Chondrocyte (in vitro differentiated cells): ENCODE measurements at places on chromosomes 1 and 21. TPM values are rescaled to one million over a fixed set of nuclear protein-coding genes. Genes with fewer than 3 reads are reported as not detected.

GRCh38 chr1:43750083-43750482 lies 42.7 kb downstream of the ST3GAL3 start:
- no peaks in the 10 kb centered on the region for H3K27me3 ChIP-seq
- H3K4me3 ChIP-seq, result no peak overlapping the region
- no peak for DNase-seq
- peaks cover 1% of the 10 kb centered on the region for H3K36me3 ChIP-seq

DNA sequence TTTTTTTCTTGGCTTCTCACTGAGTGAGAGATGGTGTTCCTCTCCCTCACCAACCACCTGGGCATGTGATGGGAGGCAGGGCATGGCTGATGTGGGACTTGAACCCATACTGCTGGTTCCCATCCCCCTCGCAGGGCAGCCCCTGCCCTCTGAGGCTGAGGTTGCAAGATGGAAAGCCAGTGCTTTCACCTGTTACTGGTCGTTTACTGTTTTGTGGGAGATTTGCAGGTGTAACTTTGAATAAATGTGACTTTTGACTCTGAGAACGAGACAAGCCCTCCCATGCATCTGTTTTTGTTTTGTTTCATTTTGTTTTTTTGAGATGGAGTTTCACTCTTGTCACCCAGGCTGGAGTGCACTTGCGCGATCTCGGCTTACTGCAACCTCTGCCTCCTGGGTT lies 21.6 kb downstream of the C1orf167 start:
- H3K27ac ChIP-seq, result no peak overlapping the region
- no peak overlapping the region for H3K4me3 ChIP-seq
- H3K27me3 ChIP-seq, result no peaks in the 10 kb centered on the region

The FCRL5 gene
- total RNA-seq, result not detected in 3 replicates

The ERICH3 gene
- not detected in 3 replicates for total RNA-seq

DNA sequence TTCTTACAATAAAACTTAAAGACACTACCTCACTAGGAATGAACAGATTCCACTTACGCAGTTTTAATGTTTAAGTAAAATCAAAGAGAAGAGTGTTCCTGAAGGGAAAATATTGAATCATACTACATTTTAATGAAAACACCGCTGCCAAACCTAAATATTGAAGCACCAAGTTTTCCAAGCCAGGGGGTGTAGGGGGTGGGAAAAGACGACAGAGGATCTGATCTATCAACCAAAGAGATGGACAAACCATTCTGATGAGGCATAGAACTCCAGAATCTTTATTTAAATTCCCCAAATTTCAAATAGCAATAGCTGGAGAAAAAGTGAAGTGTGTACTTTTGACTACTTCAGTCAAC lies 1.2 kb downstream of the ELK4 start:
- peak overlapping the region; percentile 98 for H3K27ac ChIP-seq
- peaks cover 1% of the 10 kb centered on the region for H3K36me3 ChIP-seq
- H3K4me3 ChIP-seq, result peak overlapping the region; percentile 95
- H3K27me3 ChIP-seq, result no peaks in the 10 kb centered on the region
- no peak for DNase-seq

DNA sequence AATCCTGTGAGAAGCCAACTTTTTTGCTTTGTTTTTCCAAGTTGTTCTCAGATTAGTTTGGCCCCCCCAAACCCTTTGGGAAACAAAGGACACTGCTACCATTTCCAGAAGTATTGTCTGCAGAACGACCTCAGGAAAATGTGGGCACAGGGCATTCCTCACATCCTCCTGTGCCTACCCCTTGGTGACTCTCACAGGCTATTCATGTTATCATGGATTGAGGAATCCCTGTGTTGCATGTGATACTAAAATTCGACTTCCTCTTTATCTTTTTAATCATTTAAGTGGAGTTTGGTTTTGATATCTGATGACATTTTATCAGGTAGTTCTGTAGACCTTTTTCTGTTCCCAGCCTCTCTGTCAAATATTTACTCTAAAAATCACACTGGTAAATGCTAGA lies 184.5 kb downstream of the FASLG start:
- H3K4me1 ChIP-seq, result no peaks in the 10 kb centered on the region
- H3K36me3 ChIP-seq, result no peaks in the 10 kb centered on the region
- no peak for DNase-seq
- H3K27ac ChIP-seq, result no peak overlapping the region
- no peaks in the 10 kb centered on the region for H3K27me3 ChIP-seq

DNA sequence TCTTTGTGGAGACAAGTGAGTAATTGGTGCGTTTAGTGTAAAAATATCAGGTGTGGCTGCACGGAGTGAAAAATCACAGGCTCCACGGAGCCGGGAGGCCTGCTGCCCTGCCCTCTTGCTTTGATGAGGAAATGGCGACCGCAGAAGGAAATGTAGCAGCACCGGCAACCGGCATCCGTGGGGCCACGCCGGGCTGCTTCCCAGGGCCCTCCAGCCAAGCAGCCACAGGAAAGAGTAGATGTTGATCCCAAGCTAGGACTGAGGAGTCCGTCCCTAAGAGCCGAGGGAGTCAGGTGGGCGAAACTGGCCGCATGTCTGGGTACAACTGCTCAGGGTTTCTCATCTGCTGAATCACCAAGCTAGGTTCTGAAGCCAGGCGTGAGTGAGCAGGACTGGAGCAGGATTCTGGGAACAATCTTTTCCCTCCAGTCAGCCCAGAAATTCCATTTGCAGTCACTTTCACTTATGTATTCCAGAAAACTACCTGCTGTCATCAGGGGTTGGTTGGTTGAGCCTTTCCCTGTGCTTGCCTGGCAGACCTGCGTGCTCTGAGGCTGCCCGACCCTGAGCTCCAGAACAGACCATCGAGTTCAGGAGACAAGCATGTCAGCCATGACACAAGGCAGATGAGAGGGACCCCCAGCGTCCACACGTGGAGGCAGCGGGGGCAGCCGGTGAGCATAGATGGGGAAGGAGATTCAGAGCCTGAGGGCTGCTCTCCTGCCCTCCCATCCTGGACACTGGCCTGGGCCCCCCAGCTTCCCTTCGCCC lies 5.8 kb upstream of the ITGB2 start:
- DNase-seq, result no peak
- peaks cover 51% of the 10 kb centered on the region for H3K4me1 ChIP-seq
- H3K4me3 ChIP-seq, result no peak overlapping the region
- peaks cover 39% of the 10 kb centered on the region for H3K27me3 ChIP-seq
- no peak overlapping the region for H3K27ac ChIP-seq

DNA sequence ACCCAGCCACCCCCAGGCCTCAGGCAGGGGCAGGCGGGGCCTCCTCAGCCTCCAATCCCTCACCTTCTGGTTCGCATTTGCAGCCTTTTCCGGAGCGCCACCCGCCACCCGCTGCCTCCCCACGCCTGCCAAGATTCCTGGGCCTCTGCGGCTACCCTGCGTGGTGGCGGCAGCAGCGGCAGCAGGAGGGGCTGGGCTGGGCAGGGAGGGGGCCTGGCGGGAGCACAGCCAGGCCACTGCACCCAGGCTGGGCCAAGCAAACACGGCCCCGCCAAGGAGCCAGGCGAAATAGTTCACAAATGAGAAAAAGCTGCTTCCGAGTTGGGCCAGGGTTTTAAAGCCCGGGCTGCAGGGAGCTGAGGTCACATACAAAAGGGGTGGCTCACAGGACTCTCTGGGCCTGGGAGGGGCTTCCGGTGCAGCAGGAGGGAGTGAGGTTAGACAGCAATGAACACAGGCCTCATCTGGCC lies 9.8 kb downstream of the COL8A2 start:
- H3K27ac ChIP-seq, result peak overlapping the region; percentile 87
- H3K27me3 ChIP-seq, result no peaks in the 10 kb centered on the region
- peaks cover 46% of the 10 kb centered on the region for H3K4me1 ChIP-seq
- peak overlapping the region; percentile 25 for H3K4me3 ChIP-seq
- H3K36me3 ChIP-seq, result no peaks in the 10 kb centered on the region
- DNase-seq, result no peak

- no peak for DNase-seq
- peaks cover 4% of the 10 kb centered on the region for H3K27me3 ChIP-seq
- peaks cover 76% of the 10 kb centered on the region for H3K4me1 ChIP-seq
- H3K36me3 ChIP-seq, result peaks cover 20% of the 10 kb centered on the region
- peak overlapping the region; percentile 100 for H3K27ac ChIP-seq
These were observed 3.2 kb downstream of the TBX15 start for GRCh38 chr1:118984722-118985639.

The ECM1 gene
- total RNA-seq, result 3.6 to 9.1 TPM (median 8.2 TPM) in 3 replicates

DNA sequence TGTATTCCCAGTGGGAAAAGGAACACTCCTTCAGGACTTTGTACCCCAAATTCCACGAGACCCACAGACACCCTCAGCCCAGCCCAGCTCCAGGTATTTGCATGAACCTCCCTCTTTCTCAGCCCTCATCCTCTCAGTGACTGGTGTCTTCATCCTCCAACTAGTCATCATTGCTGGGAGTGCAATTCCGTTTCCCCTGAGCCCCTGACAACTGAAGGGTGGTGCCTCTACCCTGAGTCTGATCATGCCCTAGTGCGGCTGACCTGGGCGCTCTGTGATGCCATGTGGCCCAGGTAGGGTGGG lies 3.8 kb upstream of the ZNF692 start:
- peak overlapping the region; percentile 77 for H3K4me3 ChIP-seq
- no peak for DNase-seq
- no peaks in the 10 kb centered on the region for H3K27me3 ChIP-seq
- H3K4me1 ChIP-seq, result peaks cover 34% of the 10 kb centered on the region
- peak overlapping the region; percentile 15 for H3K27ac ChIP-seq

The CNIH3 gene
- total RNA-seq, result 1.5 to 2.6 TPM (median 2.1 TPM) in 3 replicates

The LCE3D gene
- not detected in 3 replicates for total RNA-seq

GRCh38 chr1:174786760-174787159 lies 213.0 kb upstream of the CACYBP start:
- no peak overlapping the region for H3K27ac ChIP-seq
- H3K27me3 ChIP-seq, result no peaks in the 10 kb centered on the region
- no peak overlapping the region for H3K4me3 ChIP-seq

GRCh38 chr1:24793447-24794129 lies 48.3 kb downstream of the CLIC4 start:
- H3K4me1 ChIP-seq, result peaks cover 49% of the 10 kb centered on the region
- no peak for DNase-seq
- peaks cover 5% of the 10 kb centered on the region for H3K36me3 ChIP-seq
- peak overlapping the region; percentile 86 for H3K27ac ChIP-seq
- no peaks in the 10 kb centered on the region for H3K27me3 ChIP-seq

The TIAM1 gene
- total RNA-seq, result 6.6 to 8.2 TPM (median 7.7 TPM) in 3 replicates

DNA sequence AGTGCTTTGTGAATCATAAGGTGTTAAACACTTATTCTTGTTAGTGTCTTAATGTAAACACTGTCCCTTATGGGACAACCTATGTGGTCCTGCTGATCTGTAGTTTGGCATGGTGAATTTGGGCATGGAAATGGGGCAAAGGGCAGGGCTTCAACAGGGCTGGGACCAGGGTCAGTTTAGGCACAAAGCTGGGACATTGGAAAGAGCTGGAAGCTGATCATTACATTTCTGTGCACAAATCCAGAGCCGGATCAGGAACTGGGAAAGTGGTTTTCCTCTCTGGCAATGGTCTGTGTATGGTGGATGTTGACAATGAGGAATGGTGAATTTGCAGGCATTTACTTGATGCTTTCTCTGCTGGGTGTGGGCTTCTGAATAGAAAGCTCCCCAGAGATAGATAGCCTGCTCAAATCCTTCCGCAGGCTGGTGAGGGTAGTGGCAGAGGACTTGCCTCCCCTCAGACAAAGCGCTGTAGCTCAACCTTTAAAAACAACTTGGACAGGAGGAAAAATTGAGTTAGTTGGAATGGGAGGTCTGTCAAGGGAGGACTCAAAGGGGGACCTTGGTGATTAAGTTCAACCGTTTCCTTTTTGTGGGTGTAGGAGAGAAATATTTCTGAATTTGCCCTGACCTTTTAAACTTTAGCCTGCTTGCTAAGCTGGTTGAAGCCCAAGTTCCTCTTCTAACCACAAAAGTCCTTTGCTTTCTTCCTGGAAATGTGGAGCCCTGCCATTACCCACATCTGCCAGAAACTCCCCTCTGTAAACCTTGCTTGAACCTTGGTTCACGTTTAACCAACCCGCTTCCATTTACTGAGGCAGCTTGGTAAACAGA lies 35.3 kb downstream of the HLX start:
- no peaks in the 10 kb centered on the region for H3K36me3 ChIP-seq
- H3K27ac ChIP-seq, result no peak overlapping the region
- no peak overlapping the region for H3K4me3 ChIP-seq
- DNase-seq, result no peak
- H3K27me3 ChIP-seq, result peaks cover 40% of the 10 kb centered on the region

DNA sequence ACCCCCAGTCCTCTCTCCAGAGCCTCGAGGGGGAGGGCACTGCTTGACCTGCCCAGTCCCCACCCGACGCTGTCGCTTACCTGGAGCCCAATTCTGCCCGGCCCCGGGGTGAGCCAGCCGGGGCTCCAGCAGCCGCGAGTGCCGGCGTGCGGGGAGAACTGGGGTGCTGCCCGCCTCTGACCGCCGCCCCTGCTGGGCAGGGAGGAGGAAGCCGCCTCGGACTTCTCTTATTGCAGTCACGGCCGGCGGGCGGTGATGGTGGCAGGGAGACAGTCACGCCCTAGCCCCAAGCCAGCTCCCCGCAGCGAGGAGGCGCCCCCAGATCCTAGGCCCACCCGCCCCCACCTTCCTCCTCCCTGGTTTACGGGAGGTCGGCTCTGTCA lies at the start of gene FGR:
FGR (minus strand) TSS at position 201 of the 383 bp plus-strand sequence. CDS start 11,269 bp downstream, outside the sequence.
- H3K27me3 ChIP-seq, result no peaks in the 10 kb centered on the region
- no peak for DNase-seq
- peaks cover 8% of the 10 kb centered on the region for H3K4me1 ChIP-seq
- no peaks in the 10 kb centered on the region for H3K36me3 ChIP-seq
- peak within 1 kb of the TSS; percentile 54 for H3K27ac ChIP-seq
- no peak within 1 kb of the TSS for H3K4me3 ChIP-seq

The ZNF593OS gene
- total RNA-seq, result not detected in 3 replicates

GRCh38 chr1:87685311-87686135 lies 356.8 kb downstream of the LMO4 start:
- no peak for DNase-seq
- H3K27ac ChIP-seq, result no peak overlapping the region
- no peaks in the 10 kb centered on the region for H3K36me3 ChIP-seq
- no peak overlapping the region for H3K4me3 ChIP-seq

DNA sequence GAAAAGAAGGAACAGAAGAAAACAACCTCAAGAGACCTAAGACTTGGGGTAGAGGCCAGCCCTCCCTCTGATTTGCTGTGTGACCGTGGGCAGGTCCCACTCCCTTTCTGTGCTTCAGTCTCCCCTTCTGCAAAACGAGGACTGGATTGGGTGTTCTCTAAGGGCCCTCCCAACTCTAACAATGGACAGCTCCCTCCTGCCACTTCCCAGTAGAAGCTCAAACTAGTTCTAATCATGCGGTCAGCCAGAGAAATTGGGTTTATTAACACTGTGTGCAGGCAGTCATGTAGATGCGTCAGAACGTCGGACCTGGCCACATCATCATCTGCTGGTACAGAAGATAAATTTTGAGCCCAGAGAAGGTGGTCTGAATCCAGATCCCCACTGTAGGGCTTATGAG lies 1.6 kb upstream of the PADI4 start:
- H3K27me3 ChIP-seq, result no peaks in the 10 kb centered on the region
- H3K27ac ChIP-seq, result no peak overlapping the region
- no peak for DNase-seq
- peaks cover 16% of the 10 kb centered on the region for H3K4me1 ChIP-seq

The RHBDL2 gene
- not detected in 3 replicates for total RNA-seq
